ENCODE measurements at places on chromosomes 7 and 10. TPM values are rescaled to one million over a fixed set of nuclear protein-coding genes. Genes with fewer than 3 reads are reported as not detected.

DNA sequence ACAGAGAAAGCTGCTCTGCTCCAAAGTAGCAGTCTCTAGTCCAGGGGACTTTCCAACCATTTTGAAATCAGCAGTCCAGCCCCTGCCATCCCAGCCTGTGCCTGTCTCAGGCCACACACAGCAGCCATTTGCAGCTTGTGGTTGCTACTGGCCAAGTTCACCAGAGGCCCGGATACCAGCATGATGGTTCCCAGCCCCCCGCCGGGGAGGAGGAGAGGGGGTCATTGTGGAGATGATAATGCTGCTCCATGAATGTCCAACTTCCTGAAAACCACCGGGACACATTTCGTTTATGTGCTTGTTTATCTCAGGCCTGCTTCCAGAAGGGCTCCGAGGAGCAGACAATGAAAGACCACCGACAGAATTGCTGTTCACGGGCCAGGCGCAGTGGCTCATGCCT, 160.0 kb downstream of the UBE2H start:
- peak; percentile 47 for DNase-seq

DNA sequence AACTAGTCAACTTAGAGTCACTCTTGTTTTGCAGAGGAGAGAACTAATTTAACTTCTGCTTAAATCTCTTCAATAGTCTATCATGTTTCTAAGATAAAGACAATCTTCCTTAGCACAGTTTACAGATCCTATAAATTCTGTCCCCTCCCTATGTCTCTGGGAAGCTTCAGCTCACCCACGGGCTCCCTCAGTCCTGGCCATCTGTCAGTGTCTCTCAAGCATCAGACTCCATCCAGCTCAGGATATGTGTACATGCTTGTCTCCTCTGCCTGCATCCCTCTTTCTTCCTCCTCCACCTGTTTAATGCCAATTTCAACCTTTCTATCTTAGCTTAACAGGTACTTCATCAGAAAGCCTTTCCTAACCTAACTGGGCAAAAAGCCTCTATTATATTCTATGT, 177.1 kb upstream of the PTER start:
- DNase-seq, result no peak

- DNase-seq, result no peak
These were observed 838 bp upstream of the DLX6 start for GRCh38 chr7:97004247-97005182.

- no peak for DNase-seq
These were observed 17.0 kb upstream of the RALA start for GRCh38 chr7:39606352-39606751.

DNA sequence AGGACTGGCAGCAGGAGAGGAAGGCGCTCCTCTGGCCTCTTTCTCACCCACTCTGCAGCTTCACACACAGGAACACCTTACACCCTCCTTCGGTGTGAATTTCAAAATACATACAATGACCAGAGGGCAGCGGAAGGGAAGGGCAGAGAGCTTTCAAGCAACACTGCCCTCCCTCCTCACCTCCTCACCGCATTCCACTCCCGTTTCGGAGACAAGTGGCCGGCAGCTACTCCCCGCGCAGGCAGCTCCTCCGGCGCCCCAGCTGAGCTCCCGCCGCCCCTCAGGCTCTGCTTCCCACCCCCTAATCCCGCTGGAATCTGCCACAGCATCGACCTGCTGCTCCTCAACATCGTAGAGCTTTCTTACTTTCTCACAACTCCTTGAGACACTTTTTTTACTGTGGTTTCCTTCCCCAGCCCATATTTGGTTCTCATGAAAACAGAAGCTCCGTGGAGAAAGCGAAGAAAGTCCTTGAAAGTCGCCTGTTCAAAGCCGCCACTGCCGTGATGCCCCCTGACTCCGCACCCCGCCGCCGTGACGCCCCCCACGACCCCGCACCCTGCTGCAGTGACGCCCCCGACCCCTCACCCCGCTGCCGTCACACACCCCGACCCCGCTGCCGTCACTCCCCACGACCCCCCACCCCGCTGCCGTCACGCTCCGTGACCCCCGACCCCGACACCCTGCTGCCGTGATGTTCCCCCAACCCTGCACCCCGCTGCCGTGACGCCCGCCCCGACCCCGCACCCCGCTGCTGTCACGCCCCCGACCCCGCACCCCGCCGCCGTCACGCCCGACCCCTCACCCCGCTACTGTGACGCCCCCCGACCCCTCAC, 14.6 kb upstream of the GPER1 start:
- DNase-seq, result no peak

The CHAT gene
- not detected for total RNA-seq

All from spleen (tissue), 13 donors.